ENCODE measurements at places on chromosomes 5 and 9.

DNA sequence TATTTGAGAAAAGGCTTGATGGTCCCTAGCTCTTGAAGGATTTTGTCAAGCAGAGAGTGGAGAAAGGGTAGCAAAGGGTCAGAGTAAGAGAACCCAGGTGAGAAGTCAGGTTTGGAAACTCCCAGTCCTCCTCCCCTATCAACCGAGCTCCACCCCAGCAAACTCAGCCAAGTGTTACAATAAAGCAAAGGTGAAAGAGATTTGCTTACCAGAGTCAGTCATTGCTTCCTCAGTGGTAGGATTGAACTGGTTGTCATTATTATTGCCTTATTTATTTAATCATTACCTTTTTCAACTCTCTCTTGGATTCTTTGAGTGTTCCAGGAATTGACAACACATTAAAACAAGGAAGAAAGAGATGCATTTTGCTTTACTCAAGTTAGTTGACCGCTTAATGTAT lies 80.5 kb downstream of the RFK start:
- DNase-seq, result no peak

DNA sequence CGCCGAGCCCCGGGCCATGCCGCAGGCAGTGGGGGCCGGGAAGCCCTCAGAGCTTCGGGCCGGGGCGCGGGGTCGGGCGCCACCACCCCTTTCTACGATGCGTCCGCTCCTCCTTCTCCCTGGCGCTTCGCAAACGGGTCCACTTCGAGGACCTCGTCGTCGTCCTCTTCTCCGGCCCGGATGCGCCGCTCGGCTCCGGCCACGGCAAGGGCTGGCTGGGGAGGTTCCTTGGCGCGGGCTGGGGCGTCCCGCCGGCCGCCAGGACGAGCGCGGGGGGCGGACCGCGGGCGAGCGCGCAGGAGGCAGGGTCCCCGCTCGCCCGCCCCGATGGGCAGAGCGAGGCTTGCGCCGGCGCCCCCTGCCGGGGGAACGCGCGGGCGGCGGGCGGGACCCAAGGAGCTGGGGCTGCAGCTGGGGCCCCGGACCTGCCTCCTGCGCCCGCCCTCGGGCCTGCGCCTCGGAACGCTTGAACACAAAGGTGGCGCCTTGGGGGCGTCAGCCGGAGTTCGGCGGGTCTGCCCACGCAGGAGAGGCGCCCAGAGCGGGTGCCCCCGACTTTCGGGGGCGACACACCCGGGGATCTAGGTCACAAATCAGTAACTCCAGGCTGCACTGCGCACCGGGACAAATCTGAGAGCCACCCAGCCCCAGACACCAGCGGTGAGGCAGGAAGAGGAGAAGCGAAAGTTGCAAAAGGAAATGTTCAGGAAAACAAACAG lies at the start of gene ROR2:
Gene ROR2 (minus strand): TSS at position 283 of the 719 bp plus-strand sequence.
- no peak for DNase-seq

GRCh38 chr9:110319781-110320492 lies 17.7 kb downstream of the TXNDC8 start:
- no peak for DNase-seq

GRCh38 chr9:23739753-23740152 lies 86.3 kb downstream of the ELAVL2 start:
- DNase-seq, result no peak

- DNase-seq, result no peak
These were observed 88.5 kb downstream of the PRR16 start for GRCh38 chr5:120552638-120553037.

- no peak for DNase-seq
These were observed 58.1 kb downstream of the TMEM252 start for GRCh38 chr9:68482548-68482947.

DNA sequence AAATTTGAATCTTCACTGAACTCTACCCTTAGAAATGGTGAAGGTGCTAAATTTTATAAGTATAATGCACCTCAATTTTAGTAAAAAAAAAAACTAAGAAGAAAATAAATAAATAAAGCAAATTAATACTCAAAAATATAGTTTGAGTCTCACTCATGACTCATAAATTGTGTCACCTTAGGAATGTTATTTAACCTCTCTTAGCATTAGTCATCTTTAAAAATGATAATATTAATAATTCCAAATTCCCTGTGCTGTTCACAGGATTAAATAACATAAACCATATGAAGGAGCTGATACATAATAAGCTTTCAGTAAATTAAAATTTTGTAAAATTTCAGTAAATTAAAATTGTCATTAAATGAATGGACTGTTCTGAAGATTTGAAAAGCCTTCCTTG lies 339.8 kb upstream of the RGMB start:
- DNase-seq, result no peak

DNA sequence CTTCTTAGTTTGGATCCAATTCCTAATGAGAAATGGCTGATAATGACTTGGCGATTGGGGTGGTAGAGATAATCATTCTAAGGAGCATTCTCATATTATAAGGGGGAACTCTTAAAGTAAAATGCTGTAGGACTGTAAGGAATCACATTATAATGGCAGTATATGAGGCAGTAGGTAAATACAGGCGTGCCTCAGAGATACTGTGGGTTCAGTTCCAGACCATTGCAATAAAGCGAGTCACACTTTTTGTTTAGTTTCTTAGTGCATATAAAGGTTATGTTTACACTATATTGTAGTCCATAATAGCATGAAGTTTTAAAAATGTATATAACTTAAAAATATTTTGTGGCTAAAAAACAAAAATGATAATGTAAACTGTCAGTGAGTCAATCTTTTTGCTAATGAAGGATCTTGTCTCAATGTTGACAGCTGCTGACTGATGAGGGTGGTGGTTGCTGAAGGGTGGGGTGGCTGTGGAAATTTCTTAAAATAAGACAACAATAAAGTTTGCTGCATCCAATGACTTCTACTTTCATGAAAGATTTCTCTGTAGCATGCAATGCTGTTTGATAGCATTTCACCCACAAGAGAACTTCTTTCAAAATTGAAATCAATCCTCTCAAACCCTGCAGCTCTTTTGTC lies 15.8 kb downstream of the NMUR2 start:
- no peak for DNase-seq

DNA sequence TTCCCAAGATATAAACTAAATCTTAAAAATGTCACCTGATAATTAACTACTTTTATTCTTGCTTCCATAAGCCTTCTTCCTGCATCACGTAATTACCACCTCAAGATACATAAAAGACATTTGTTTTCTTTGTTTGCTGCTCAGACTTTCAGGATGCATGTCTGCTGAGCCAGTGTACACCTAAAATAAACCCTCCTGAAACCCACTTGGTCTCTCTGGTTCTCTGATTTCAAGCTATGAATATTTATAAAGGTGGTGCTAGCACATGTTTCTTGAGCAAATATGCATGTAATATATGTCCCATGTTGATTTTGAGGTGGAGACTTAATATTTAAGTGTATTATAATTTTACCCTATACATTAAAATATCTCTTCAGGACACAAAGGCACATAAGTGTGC lies 1627.7 kb upstream of the CDH9 start:
- DNase-seq, result no peak

- no peak for DNase-seq
These were observed at the start of gene LIX1 for GRCh38 chr5:97142521-97143254. LIX1 (minus strand) TSS chr5:97142611; CDS start chr5:97142576, 35 bp downstream.

- no peak for DNase-seq
These were observed 45.5 kb upstream of the SPATA31E1 start for GRCh38 chr9:87836951-87837705.

DNA sequence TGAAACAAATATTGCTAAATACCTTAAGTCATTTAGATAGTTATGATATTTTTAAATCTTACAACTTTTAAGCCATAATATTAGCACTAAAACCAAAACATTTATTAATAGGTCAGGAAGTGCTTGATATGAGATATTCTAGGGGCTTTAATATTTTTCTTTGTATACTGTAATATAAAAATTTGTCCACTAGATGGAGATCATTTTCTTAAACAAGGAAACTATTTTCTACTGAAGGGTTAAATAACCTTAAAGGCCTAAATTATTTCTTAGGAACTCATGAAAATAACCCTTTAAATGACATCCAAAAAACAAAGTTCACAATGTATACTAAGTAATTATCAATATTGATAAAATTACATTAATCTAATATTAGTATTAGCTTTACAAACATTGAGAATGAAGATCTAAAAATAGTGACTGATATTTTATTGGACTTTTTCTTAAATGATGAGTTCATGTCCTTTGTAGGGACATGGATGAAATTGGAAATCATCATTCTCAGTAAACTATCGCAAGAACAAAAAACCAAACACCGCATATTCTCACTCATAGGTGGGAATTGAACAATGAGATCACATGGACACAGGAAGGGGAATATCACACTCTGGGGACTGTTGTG lies 635.7 kb downstream of the RAB3C start:
- no peak for DNase-seq

Data from AG04449 (cell line).